ENCODE measurements at places on chromosomes 3 and 15. TPM values are rescaled to one million over a fixed set of nuclear protein-coding genes. Genes with fewer than 3 reads are reported as not detected.

NIT2 gene
- 70.8 TPM for total RNA-seq

TM4SF1 gene
- not detected for total RNA-seq

GPR27 gene
- total RNA-seq: 1.6 TPM

DNA sequence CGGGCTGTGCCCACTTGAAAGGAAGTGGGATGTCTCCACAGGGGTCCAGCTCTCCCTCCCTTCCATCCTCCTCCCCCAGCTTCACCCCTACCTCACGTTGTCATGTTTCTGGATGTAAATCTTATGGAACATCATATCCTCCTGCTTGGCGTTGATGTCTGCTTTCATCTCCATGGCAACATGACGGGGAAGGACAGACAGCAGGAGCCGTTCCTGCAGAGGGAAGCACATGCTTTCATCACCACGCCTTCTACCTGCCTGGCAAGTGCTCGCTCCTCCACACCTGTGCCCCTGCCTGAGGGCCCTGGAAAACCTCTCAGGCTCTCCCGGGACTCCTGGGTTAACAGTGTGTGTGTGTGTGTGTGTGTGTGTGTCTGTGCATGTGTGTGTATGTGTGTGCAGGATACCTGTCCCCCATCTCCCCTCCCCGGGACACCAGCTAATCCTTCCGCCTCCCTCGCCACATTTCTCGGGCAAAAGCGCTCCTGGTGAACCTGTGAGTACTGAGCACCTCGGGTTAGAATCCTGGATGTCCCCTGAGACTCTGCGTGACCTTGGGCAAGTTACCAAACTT lies 101.1 kb downstream of the ADCY5 start:
- peaks cover 4% of the 10 kb centered on the region for H3K4me1 ChIP-seq
- DNase-seq: no peak
- no peak overlapping the region for H3K4me3 ChIP-seq
- H3K36me3 ChIP-seq: no peaks in the 10 kb centered on the region
- peaks cover 21% of the 10 kb centered on the region for H3K27me3 ChIP-seq
- no peak overlapping the region for H3K27ac ChIP-seq

GRCh38 chr3:11784971-11785377 lies 61.7 kb downstream of the TAMM41 start:
- peaks cover 13% of the 10 kb centered on the region for H3K4me1 ChIP-seq
- H3K27ac ChIP-seq: no peak overlapping the region
- H3K27me3 ChIP-seq: no peaks in the 10 kb centered on the region
- DNase-seq: peak; percentile 22

All from activated CD4-positive, alpha-beta T cell treated with anti-CD3 and anti-CD28 coated beads for 36 hours (primary cell).